ENCODE measurements at places on chromosomes 16 and 17. TPM values are rescaled to one million over a fixed set of nuclear protein-coding genes. Genes with fewer than 3 reads are reported as not detected.

GRCh38 chr17:22090263-22090935 lies 398.1 kb downstream of the KCNJ18 start:
- no peak overlapping the region for H3K4me3 ChIP-seq
- H3K4me1 ChIP-seq = no peaks in the 10 kb centered on the region
- DNase-seq = no peak

GRCh38 chr17:58728798-58729197 lies 26.9 kb upstream of the PPM1E start:
- no peak overlapping the region for H3K4me3 ChIP-seq
- no peak for DNase-seq
- H3K27ac ChIP-seq = no peak overlapping the region
- H3K27me3 ChIP-seq = no peaks in the 10 kb centered on the region
- H3K36me3 ChIP-seq = peaks cover 11% of the 10 kb centered on the region

MYH2 gene
- total RNA-seq = not detected

GRCh38 chr16:79651363-79651762 lies 50.8 kb upstream of the MAF start:
- DNase-seq = no peak
- no peak overlapping the region for H3K4me3 ChIP-seq
- H3K27me3 ChIP-seq = no peaks in the 10 kb centered on the region
- no peaks in the 10 kb centered on the region for H3K36me3 ChIP-seq
- no peaks in the 10 kb centered on the region for H3K4me1 ChIP-seq
- no peak overlapping the region for H3K27ac ChIP-seq

DNA sequence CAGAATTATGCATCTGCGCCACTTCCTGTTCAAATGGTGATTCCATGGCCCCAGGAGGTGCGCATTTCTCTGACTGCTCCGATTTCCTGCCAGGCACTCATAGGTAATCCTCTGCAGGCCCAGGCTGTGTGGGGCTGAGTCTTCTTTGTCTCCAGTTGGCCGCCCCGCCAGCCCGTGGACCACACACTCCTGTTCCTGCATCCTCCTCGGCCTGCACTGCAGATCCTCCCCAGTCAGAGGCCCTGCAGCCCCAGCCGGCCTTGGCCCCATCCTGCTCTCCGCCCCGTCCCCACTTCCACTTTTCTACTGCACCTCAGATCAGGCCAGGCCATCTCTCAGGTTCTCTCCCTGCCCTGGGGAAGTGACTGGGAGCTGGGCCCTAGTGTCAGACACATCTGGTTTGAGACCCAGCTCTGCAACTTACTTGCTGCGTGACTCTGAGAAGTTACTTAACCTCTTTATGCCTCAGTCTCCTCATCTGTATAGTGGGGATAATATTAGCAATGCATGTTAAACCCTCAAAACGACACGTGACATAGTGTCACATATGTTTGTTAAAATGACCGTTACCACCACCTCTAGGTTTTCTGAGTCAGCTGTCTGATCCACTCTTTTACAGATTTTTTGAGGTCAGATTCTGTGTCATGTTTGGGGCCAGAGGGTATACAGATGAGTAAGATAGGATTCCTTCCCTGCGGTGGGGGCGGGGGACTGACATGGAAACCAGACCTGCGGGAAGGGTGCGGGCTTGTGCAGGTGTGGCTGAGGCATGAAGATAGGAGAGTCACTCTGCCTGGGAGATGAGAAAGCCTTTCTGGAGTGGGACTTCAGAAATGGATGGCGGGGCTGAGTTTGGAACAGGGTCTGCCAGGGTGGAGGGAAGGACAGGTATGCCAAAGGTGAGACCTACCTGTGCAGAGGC lies 12.8 kb downstream of the RAB11FIP4 start:
- H3K27ac ChIP-seq = no peak overlapping the region
- H3K27me3 ChIP-seq = no peaks in the 10 kb centered on the region
- no peaks in the 10 kb centered on the region for H3K36me3 ChIP-seq

CCL7 gene
- not detected for total RNA-seq

GRCh38 chr16:11076259-11077018 lies 132.1 kb downstream of the CLEC16A start:
- H3K27ac ChIP-seq = peak overlapping the region; percentile 89
- peak; percentile 87 for DNase-seq
- H3K27me3 ChIP-seq = no peaks in the 10 kb centered on the region
- H3K4me1 ChIP-seq = peaks cover 96% of the 10 kb centered on the region
- H3K4me3 ChIP-seq = peak overlapping the region; percentile 15
